ENCODE measurements at places on chromosomes 7 and 10.

DNA sequence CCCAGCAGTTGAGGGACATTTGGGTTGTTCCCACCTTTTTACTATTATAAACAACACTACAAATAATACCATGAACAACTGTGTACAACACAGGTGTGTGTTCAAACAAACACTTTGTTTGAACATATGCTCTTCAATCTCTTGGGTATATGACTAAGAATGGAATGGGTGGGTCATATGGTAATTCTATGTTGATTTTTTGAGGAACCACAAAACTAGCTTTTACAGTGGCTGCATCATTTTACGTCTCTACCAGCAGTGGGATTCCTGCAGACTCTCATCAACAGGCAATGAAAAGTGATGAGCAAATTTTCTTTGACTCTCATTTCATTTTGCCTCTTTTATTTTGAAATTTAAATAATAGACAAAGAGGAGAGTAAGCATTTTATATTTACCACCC lies 116.9 kb upstream of the KLF14 start:
- DNase-seq, result no peak

GRCh38 chr7:39085189-39085588 lies 107.5 kb downstream of the POU6F2 start:
- no peak for DNase-seq

DNA sequence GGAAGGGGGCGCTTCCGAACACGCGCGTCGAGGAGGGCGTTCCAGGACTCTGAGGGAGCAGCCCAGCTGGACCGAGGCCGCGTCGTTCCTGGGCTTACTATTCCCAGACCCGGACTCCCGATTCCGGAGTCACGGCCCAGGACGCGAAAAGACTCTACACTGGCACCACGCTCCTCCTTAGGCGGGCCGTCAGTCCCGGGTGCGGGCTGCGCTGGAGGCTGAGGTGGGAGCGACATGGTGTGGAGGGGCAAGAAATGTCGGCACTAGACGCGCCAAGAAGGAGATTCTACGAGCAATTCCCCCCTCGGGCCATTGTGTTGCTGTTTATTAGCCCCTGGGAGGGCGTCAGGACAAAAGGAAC lies 584 bp upstream of the RUNDC3B start:
- DNase-seq, result no peak

DNA sequence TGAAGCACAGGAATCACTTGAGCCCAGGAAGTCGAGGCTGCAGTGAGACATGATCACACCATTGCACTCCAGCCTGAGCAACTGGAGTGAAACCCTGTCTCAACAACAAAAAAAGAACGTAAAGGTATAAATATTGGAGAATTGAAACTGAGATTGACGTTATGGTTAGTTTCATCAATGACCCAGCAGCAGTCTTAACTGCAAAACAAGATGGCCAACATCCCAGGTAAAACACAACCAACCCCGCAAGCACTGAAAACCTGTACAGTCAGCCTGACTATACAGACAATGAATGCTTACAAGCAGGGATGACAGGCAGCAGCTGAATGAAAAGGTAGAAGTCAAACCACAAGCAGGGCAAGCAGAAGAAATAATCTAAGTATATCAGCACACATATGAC lies 34.7 kb downstream of the WAPL start:
- no peak for DNase-seq

DNA sequence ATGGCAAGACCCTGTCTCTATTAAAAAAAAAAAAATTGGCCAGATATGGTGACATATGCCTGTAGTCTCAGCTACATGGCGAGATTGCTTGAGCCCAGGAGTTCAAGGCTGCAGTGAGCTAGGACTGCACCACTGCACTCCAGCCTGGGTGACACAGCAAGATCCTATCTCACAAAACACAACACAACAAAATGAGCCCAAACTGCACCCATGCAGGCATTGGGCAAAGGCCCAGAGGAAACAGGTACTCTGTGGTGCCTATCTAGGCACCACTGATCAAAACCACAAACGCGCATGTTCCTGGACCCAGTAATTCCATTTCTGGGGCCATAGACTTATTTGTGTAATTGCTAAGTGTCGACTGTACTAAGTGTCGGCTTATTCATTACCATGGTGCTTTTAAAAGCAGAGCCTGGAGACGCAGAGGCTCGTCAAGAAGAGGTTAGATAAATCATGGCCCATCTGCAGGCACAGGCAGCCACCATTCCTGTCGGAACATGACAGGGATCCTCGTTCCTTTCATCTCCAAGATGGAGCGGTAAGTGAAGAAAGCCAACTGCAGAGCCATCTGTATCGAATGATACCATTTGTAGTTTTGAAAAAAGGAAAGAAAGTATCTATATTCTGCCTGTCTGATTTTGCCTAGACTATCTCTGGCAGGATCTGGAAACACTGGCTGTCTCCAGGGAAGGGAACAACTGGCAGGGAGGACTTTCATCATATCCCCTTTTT lies 160.4 kb upstream of the RHEB start:
- DNase-seq, result no peak

DNA sequence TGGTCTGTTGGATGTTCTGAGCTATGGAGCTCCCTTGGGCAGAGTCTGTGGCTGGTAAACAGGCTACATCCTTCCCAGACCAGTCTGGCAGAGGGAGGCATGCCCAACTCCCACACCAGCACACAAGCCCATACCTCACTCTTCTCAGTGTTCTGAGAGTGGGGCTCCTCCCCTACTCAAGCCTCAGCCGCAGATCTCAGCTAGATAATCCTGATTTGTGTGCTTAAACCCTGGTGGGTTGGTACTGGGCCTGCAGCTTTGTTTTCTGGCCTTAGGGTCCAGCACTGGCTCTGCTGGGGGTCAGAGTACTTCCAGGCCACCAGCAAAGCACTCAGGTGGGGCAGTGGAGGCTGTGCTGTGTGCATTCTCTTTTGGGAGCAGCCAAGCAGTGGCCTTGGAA lies 70.4 kb downstream of the MGAM2 start:
- DNase-seq, result no peak

- DNase-seq, result no peak
Observed at GRCh38 chr7:98286093-98286539, 4.6 kb downstream of the BRI3 start.

DNA sequence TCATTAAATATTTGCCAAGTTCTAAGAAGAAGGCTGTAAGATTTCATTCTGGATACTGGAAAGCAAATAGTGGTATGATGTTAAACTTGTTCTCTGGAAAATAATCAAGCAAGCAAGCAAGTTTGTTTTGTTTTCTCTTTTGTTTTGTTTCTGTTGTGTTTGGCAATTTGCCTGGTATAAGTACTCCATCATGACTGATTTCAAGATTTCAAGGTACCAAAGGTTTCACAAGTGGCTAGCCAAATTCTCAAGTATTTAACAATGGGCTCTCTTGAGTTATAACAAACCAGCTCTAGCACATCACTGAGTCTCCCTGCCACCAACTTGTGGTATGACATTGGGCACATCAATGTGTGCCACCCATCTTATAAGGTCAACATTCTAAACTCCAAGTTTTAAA lies 151.7 kb upstream of the IGFBP3 start:
- DNase-seq, result no peak

DNA sequence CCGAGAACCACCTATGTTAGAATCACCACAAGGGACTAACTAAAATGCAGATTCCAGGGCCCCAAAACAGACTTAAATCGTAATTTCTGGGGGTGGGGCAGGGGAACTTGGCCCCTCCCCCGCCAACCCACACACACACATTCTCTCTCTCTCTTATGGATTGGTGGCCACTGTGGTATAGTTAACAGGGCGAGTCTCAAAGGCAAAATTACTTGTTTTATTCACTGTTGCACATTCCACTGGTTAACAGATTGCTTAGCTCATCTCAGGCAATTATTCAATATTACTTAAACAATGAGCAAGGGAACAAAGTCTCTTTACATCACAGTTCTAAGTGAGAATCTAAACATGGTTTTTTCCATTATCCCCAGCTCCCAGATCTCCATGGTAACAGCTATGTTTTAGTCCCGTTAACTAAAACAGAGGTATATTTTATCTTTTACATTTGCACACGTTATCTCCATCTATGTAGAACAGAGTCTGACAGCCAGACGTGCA lies 38.5 kb downstream of the IGF2BP3 start:
- DNase-seq, result no peak

DNA sequence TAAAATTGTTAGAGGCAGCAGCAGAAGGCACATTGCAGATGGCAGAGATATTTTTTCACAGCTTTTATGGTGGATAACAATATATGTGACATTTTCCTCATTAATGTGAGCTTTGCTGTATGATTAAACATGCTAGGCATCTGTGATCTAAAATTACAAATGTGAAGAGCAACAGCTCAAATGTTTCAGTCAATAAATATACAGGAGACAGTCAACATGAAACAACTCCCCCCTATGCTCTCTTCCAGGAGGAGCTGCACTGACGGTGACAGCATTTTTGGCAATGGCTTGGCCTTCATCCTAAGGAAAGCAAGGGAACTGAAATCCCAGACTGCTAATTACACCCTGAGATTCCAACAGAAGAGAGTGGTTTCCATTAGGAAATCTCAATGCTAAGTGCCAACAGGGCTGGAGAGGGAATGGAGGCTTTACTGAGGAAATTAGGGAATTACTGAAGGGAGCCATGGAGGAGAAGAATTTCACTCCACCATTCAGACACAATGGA lies 51.4 kb upstream of the GRB10 start:
- DNase-seq, result no peak

- no peak for DNase-seq
Observed at GRCh38 chr10:35925493-35925892, 283.4 kb upstream of the FZD8 start.

- no peak for DNase-seq
Observed at GRCh38 chr7:105126436-105126975, 112.5 kb downstream of the KMT2E start.

Measured in GM12891 (cell line).